Fibroblast of skin of right quadriceps (primary cell): ENCODE measurements at places on chromosomes 3 and 15.
A peak's percentile ranks its signal among the peaks of the same experiment; 100 is the strongest.

GRCh38 chr3:137097386-137097785 lies 139.6 kb downstream of the IL20RB start:
- no peak for DNase-seq

DNA sequence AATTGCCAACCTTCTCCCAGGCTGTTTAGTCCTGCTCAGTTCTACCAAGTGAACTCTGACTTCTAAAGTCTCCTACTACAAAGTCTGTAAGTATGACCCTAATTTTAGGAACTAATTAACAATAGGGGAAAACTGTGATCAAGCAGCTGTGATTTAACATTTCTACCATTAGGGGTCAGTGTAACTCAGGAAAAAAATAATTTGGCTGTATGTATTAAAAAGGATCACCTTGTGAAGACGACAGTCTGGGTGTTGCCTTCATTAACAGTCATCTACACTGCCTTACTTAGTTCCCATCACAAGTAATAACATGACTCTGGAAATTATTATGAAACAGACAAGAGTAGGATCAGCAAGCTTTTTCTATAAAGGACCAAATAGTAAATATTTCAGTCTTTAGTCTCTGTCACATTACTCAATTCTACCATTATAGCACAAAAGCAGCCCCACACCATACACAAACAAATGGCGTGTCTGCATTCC lies 4.2 kb upstream of the NPHP3 start:
- DNase-seq, result peak; percentile 31

GRCh38 chr3:136465296-136465695 lies 215.2 kb downstream of the PCCB start:
- DNase-seq, result peak; percentile 17

DNA sequence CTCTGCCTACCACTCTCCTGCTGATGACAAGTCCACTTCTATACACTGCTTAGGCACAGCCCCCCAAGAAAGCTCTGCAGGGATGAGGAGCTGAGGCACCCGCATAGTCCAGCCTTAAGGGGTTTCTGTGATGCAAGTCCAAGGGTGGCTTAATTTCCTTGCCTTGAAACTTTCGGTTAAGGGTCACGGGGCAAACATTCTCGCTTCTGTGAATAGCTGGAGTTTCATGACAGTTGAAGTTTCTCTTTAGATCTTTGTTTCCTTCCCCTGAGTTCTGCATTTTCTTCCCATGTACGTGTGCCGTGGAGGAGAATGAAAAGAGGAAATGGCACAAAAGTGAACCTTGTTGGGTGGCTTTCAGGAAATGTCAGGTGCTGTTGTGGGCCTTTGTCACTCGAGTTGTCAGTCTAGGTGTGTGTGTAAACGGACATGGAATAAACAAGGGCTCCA lies 7.0 kb downstream of the GPR160 start:
- DNase-seq, result no peak

- DNase-seq, result peak; percentile 78
Measured at GRCh38 chr3:14216257-14217048, 37.8 kb downstream of the LSM3 start.

DNA sequence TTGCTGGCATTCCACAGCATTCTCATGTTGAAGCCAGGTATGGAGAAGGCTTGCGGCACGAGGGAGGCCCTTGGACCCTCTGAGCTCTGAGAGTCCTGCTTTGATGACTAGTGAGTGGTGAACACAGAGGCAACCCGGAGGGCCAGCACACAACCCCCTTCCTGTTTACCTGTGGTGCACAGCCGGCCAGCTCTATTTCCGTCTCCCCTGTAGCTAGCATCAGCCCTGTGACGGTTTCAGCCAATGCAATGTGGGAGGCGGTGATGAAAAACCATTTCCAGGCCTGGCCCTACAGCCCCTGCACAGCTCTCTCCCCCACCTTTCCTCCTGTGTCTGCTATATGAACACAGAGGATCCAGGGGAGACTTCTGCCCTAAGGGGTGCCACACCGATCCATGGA lies 76.8 kb upstream of the KLHL25 start:
- no peak for DNase-seq

DNA sequence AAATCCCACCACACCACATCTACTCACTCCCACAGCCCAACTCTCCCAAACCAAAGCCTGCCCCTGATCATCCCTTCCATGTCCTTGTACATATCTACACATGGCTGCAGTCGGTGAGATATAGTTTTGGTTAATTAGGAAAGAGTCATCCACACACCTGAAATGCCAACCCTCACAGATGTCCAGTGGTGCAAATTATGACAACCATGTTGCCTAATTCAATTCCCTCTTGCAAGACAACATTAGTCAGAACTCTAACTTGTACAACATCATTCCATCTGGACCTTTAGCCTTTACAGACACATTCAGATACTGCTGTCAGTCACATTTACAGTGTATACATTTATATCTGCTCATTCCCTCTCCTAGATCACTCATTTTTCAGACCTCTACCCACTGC lies 41.2 kb downstream of the TUBGCP4 start:
- no peak for DNase-seq

DNA sequence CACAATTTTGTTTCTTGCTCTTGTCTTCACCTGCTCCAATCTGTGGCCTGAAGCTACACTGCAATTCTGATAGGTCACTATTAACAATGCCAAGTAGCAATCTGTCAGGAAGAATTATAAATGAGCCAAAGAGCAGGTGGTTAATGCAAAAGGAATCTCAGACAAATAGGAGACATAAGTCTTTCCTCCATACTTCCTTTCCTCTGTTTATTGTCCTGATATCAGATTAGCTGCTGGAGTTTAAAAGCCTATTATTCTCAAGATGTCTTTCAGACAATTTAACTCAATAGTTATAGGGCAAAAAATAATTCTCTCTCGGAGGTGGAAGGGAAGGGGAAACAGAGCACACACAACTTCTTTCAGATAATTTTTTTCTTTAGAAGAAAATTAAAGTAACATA lies 491.6 kb downstream of the MFSD1 start:
- DNase-seq, result no peak

DNA sequence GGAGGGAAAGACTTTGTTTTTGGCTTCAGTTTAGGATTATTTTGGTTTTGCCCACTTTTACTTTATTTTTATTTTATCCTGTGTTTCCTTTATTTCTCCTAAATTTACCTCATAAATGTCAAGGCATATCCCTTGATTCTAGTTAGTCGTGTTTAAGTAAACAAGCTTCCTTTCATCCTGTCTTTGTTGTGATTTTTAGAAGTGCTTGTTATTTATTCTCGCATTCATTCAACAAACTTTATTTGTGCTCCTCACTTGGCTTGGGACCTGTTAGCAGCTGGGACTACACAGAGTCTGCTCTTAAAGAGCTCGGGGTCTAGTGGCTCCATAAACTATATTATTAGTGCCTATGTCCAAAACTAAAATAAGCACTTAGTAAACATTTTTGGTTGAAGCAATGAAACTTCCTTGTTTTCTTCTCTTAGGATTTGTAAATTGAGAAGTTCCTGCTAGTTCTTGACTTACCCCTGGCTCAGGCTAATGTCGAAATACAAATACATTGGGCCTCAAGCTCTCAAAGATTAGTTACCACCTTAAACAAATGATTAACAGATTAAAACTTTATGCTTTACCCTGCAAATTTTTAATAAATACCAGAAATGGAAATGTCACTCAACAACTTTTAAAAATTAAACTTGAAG lies 19.0 kb upstream of the DMXL2 start:
- no peak for DNase-seq

- DNase-seq, result peak; percentile 6
Measured at GRCh38 chr3:182384221-182384620, 409.1 kb upstream of the ATP11B start.

DNA sequence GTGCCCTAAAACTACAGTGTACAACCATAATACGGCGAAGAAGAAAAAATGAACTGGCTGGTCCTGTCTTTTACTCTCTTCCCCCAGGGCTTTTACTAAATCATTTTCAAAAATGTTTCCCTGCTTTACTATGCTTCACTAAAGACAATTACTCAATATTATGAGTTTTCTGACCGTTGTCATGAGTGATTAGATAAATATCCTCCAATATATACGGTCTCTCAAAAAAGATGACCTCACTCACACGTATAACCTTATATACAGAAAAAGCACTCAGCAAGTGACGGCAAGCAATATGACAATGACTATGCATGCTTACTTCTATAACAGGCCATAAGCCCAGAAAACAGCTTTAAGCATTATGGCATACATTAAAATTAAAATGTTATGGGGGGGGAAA lies 60.5 kb downstream of the TBL1XR1 start:
- no peak for DNase-seq

GRCh38 chr15:27865323-27865922 lies 233.7 kb downstream of the OCA2 start:
- DNase-seq, result no peak

DNA sequence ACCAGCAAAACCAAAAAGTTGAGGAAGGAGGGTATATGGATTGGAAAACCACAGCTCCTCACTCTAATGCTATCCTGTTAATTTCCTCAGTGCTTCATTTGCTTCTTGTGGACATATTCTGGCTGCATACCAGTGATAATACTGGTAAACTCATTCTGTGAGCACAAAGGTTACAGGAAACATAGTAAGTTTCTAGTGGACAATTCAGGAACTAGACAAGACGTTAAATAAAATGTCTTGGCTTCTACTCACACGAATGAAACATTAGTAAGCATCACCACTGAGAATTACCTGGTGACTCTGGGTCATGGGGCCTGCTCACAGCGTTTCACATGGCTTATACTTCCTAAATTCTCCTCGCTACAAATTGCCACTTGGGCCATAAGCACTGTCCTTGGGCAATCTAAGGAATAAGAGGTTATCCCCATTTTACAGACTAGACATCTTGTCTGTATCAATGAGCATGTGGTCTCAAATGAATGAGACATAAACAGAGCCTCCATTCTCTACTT lies 20.1 kb upstream of the PPIB start:
- DNase-seq, result no peak

- no peak for DNase-seq
Measured at GRCh38 chr3:22492342-22492741, 710.8 kb upstream of the UBE2E2 start.

- no peak for DNase-seq
Measured at GRCh38 chr15:42395838-42396237, 36.5 kb downstream of the CAPN3 start.

- no peak for DNase-seq
Measured at GRCh38 chr3:104816716-104817115, 550.0 kb upstream of the ALCAM start.
